ENCODE measurements at places on chromosomes 13 and 19.

GRCh38 chr13:47890146-47890814 lies 110.8 kb downstream of the SUCLA2 start:
- no peak for DNase-seq

DNA sequence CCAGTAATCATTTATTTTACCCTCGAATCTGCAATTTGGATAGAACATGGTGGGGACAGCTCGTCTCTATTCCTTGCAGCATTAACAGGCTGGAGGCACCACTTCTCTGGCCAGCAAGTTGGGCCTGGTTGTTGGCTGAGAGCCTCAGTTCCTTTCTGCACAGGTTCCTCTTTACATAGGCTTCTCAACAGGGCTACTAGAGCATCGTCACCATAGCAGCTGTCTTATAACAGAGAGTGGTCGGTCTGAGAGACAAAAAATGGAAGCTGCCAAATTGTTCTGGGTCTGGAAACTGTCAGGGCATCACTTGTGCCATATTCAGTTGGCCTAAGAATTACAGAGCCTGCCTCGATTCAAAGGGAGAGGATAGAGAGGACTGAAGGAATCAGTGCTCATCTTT lies 86.7 kb downstream of the DNAJC15 start:
- no peak for DNase-seq

- DNase-seq = no peak
Measured at GRCh38 chr13:98427331-98427995, 149.4 kb downstream of the STK24 start.

DNA sequence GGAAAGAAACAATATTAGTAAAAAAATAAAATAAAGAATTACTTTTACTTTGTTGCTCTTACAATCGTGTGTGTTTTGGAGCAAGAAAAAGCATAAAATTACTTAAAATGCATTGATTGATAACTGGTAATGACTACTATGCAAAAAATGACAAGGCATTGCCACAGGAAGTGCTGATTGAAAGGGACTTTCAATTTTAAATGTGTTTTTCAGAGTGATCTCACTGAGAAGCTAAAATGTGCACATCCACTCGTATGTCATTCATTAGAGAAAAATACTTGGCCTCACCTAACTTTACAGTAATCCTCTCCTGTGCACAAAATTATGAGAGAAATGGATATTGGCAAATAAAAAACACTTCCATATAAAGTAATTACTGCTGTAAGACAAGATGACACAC lies 934.9 kb downstream of the SLITRK6 start:
- no peak for DNase-seq

GRCh38 chr19:50770888-50771287 lies 624 bp downstream of the GPR32 start:
- no peak for DNase-seq

- DNase-seq = no peak
Measured at GRCh38 chr19:44684892-44685863, 13.8 kb upstream of the CEACAM16 start.

DNA sequence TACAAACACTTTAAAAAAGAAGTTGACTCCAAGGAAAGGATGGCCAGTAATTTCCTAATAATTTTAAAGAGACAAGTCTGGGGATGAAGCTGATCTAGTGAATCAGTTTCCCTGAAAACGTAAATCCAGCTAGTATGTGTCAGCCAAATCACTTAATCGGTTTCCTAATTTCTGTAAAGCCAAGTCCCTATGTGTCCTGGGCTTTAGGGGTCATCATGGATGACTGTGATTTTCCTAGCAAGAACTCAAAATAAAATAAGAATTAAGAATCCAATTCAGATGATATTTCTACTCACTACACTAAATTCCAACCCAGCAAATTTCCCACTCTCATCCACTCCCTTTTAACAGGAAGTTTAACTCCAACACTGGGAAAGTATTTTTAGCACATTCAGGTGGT lies 35.9 kb downstream of the ELF1 start:
- DNase-seq = no peak

GRCh38 chr13:93963266-93964145 lies 516.0 kb downstream of the DCT start:
- DNase-seq = no peak

DNA sequence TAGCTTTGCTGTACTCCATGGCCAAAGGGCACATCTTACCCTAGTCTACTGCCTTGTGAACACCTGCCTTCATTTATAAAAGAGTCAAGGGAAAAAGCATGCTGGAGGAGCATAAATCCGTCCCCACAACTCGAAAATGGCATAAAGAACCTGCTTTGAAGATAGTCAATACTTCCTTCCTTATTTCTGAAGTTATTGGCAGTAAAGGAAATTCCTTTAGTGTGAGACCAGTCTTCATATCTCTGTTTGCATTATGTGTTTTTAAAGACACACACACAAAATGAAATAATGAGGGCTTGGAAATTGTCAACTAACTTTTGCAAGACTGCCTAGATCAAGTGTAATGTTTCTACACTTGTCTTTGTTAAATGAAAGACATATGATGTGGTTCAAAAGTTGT lies 408.4 kb downstream of the SPRY2 start:
- no peak for DNase-seq

- no peak for DNase-seq
Measured at GRCh38 chr13:113219256-113219940, 10.0 kb downstream of the CUL4A start.

- DNase-seq = no peak
Measured at GRCh38 chr19:38917516-38917915, 5.5 kb upstream of the CCER2 start.

DNA sequence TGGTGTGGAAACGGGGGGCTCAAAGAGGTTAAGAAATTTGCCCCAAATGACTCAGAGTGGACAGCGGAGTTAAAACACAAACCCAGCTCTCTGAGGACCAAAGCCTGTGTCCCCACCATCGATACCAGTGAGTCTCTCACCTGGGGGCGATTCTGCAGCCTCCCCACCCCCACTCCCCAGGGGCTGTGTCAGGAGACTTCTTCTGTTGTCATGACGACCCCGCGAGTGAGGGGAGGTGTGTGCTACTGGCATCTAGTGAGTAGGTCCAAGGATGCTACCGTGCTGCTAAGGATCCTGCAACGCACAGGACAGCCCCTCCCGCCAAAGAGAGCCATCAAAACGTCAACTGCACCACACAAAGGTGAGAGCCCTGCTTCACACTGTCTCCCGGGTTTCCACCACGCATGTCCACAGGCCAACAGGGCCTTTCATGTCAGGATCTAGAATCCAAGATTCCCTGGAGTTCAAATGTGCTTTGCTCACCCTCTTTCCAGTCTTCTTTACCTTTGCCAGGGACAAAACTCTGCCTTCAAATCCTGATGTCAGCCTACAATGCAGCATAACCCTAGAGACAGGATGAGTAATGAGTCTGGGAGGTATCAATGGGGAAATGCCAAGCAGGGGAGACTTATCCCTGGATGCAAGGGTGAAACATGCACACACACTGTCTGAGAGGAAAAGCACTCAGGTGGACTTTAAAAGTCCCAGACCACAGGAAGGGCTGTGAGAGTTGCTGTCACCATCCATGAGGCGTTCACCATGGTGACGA lies 3.9 kb downstream of the RANBP3 start:
- no peak for DNase-seq

- DNase-seq = no peak
Measured at GRCh38 chr19:46391296-46392251, 21.8 kb downstream of the CCDC8 start.

GRCh38 chr13:35518337-35518946 lies 42.0 kb upstream of the MAB21L1 start:
- DNase-seq = no peak

GRCh38 chr19:9937001-9937411 lies 691 bp upstream of the OLFM2 start:
- no peak for DNase-seq

GRCh38 chr13:54029226-54029625 lies 1000.6 kb downstream of the OLFM4 start:
- DNase-seq = no peak

DNA sequence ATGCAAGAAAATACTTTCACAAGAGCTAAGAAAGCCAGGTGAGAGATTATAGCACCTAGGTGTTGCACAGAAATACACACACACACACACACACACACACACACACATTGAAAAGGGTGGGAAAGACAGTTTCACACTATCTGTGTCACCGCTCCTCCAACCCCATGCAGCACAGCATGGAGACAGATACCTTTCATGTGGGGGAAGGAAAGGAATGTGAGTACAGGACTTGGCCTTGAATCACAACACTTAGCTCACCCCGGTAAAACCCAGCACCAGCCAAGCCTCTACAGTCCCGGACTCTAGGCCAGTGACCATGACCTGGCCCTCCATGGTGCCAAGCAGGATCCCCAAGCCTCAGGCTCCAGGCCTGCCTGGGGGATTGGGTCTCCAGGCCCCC lies 462.0 kb upstream of the SPRY2 start:
- no peak for DNase-seq

- no peak for DNase-seq
Measured at GRCh38 chr13:96238241-96238640, 148.3 kb downstream of the HS6ST3 start.

DNA sequence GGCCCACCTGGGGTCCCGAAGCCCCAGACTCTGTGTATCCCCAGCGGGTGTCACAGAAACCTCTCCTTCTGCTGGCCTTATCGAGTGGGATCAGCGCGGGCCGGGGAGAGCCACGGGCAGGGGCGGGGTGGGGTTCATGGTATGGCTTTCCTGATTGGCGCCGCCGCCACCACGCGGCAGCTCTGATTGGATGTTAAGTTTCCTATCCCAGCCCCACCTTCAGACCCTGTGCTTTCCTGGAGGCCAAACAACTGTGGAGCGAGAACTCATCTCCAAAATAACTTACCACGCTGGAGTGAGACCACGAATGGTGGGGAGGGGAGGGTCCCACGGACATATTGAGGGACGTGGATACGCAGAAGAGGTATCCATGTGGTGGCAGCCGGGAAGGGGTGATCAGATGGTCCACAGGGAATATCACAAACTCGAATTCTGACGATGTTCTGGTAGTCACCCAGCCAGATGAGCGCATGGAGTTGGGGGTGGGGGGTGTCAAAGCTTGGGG lies 1.0 kb upstream of the ICAM5 start:
- no peak for DNase-seq

GRCh38 chr13:80547341-80547740 lies 206.4 kb upstream of the SPRY2 start:
- no peak for DNase-seq

- DNase-seq = no peak
Measured at GRCh38 chr19:18046059-18046718, 38.2 kb downstream of the ARRDC2 start.

- no peak for DNase-seq
Measured at GRCh38 chr13:112153846-112154245, 86.9 kb downstream of the SOX1 start.

GRCh38 chr13:33919120-33919519 lies 101.2 kb downstream of the RFC3 start:
- no peak for DNase-seq

GRCh38 chr13:98556968-98557631 lies 19.8 kb downstream of the STK24 start:
- DNase-seq = no peak

DNA sequence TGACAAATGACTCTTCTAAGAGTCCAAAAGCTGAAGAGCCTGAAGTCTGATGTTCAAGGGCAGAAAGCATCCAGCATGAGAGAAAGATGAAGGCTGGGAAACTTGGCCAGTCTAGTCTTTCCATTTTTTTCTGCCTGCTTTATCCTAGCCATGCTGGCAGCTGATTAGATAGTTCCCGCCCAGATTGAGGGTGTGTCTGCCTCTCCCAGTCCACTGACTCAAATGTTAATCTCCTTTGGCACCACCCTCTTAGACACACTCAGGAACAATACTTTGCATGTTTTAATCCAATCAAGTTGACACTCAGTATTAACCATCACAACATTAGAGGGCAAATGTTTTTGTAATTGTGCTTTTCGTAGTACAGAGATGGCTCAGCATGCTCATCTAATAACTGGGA lies 267.5 kb upstream of the KLHL1 start:
- DNase-seq = no peak

DNA sequence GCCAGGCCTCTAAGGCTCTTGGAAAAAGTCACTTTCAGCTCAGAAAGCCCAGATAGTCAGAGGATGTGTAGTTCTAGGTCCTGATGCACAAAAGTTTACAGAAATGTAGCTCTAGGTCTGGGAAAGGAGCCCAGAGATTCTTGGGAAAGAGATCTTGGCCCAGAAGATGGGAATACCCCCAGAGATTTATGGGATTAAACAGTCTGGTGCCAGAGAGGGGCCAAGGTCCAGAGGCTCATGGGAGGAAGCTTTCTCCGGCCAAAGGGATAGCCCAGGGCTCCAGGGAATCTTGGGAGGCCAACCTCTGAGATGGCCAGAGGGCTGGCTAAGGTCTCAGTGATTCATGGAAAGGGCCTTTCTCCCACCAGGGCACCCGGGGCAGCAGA lies 15.2 kb downstream of the BCAT2 start:
- no peak for DNase-seq

- DNase-seq = no peak
Measured at GRCh38 chr13:28955264-28955966, 135.3 kb downstream of the MTUS2 start.

GRCh38 chr19:18093439-18094161 lies 4.0 kb upstream of the MAST3 start:
- no peak for DNase-seq

DNA sequence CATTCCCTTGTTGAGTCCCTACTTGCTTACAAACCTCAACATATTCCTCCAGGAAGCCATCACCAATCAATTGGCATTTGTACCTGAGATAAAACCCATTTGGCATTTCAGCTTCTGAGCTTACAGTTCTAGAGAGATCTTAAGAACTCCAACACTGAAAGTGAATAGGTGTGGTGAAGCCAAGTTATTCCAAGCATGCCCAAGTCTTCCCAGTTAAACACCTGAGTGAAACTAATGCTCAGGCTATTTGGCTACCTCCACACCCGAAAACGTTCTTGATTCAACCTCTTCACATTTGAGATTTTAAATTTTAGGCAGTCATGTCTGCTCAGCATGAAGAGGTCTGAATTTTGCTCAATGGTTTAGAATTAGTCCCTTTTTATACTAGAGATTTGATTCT lies 2.5 kb upstream of the SCEL start:
- DNase-seq = no peak

- no peak for DNase-seq
Measured at GRCh38 chr13:98289339-98289945, 112.4 kb upstream of the RNF113B start.

GRCh38 chr13:74476365-74476764 lies 342.2 kb upstream of the KLF12 start:
- no peak for DNase-seq

All from femur (tissue), 1 donor.